ENCODE measurements at places on chromosomes 3 and 15. TPM values are rescaled to one million over a fixed set of nuclear protein-coding genes. Genes with fewer than 3 reads are reported as not detected.

The RTP1 gene
- total RNA-seq, result not detected

The TUSC7 gene
- total RNA-seq, result not detected

The CFAP100 gene
- not detected for total RNA-seq

The P2RY14 gene
- not detected for total RNA-seq

The GOLGA8S gene
- 0.05 TPM for total RNA-seq

The SHF gene
- 2.0 TPM for total RNA-seq

GRCh38 chr15:92845126-92845508 is 55.0 kb upstream of the CHD2 start:
- no peaks in the 10 kb centered on the region for H3K27me3 ChIP-seq
- no peak overlapping the region for H3K27ac ChIP-seq
- H3K4me1 ChIP-seq, result peaks cover 7% of the 10 kb centered on the region
- H3K4me3 ChIP-seq, result no peak overlapping the region
- no peaks in the 10 kb centered on the region for H3K36me3 ChIP-seq
- no peak for DNase-seq

- DNase-seq, result no peak
- no peaks in the 10 kb centered on the region for H3K27me3 ChIP-seq
- peak overlapping the region; percentile 90 for H3K27ac ChIP-seq
- peaks cover 53% of the 10 kb centered on the region for H3K4me1 ChIP-seq
Measured at GRCh38 chr3:108130701-108131474, 40.1 kb upstream of the CD47 start.

GRCh38 chr15:96038650-96039049 is 291.9 kb upstream of the NR2F2 start:
- H3K27me3 ChIP-seq, result no peaks in the 10 kb centered on the region
- H3K4me1 ChIP-seq, result peaks cover 16% of the 10 kb centered on the region
- DNase-seq, result no peak

- no peaks in the 10 kb centered on the region for H3K27me3 ChIP-seq
- H3K4me3 ChIP-seq, result no peak overlapping the region
- no peaks in the 10 kb centered on the region for H3K4me1 ChIP-seq
- no peaks in the 10 kb centered on the region for H3K36me3 ChIP-seq
Measured at GRCh38 chr3:171206283-171206682, 179.8 kb upstream of the SLC2A2 start.

GRCh38 chr15:77027697-77028450 is 32.9 kb downstream of the PSTPIP1 start:
- no peak for DNase-seq
- H3K4me3 ChIP-seq, result no peak overlapping the region
- no peak overlapping the region for H3K27ac ChIP-seq
- peaks cover 9% of the 10 kb centered on the region for H3K4me1 ChIP-seq
- no peaks in the 10 kb centered on the region for H3K36me3 ChIP-seq
- no peaks in the 10 kb centered on the region for H3K27me3 ChIP-seq

GRCh38 chr3:10137178-10137577 is 4.4 kb upstream of the VHL start:
- no peaks in the 10 kb centered on the region for H3K27me3 ChIP-seq
- peaks cover 4% of the 10 kb centered on the region for H3K36me3 ChIP-seq
- no peak overlapping the region for H3K4me3 ChIP-seq
- DNase-seq, result no peak
- no peaks in the 10 kb centered on the region for H3K4me1 ChIP-seq
- no peak overlapping the region for H3K27ac ChIP-seq

GRCh38 chr3:115853104-115853503 is 229.8 kb downstream of the GAP43 start:
- no peaks in the 10 kb centered on the region for H3K4me1 ChIP-seq
- H3K4me3 ChIP-seq, result no peak overlapping the region
- no peaks in the 10 kb centered on the region for H3K36me3 ChIP-seq
- H3K27ac ChIP-seq, result no peak overlapping the region

DNA sequence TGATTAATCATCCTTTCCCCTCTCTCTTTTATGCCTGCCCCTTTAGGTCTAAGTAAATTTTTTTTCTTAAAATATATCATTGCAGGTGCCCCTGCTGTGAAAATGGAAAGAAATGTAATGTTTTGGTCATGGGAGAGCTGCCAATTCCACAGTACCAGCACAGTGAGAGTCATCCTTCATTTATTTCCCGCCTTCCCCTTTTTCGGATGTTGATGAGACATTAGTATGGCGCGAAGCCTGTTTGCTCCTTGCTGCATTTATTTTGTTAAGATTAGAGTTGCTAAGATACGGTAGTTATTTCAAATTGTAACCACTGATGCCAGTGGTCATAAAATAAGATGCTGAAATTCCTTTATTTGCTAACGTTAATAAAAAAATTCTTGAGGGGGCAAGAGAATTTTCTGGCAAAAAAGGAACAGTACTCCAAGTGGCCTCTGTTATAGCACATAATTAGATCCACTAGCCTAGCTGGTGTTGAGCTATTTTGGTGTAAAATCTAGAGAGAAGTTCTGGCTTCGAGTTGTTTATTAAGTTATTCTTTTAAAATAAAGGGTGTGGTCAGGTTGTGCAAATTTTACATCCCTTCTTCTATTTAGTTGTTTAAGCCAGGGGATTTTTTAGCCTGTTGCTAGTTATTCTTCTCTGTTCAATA is 62.8 kb downstream of the MDFIC2 start:
- H3K4me3 ChIP-seq, result no peak overlapping the region
- peak overlapping the region; percentile 45 for H3K27ac ChIP-seq
- H3K36me3 ChIP-seq, result no peaks in the 10 kb centered on the region
- peak; percentile 64 for DNase-seq
- H3K4me1 ChIP-seq, result peaks cover 14% of the 10 kb centered on the region

DNA sequence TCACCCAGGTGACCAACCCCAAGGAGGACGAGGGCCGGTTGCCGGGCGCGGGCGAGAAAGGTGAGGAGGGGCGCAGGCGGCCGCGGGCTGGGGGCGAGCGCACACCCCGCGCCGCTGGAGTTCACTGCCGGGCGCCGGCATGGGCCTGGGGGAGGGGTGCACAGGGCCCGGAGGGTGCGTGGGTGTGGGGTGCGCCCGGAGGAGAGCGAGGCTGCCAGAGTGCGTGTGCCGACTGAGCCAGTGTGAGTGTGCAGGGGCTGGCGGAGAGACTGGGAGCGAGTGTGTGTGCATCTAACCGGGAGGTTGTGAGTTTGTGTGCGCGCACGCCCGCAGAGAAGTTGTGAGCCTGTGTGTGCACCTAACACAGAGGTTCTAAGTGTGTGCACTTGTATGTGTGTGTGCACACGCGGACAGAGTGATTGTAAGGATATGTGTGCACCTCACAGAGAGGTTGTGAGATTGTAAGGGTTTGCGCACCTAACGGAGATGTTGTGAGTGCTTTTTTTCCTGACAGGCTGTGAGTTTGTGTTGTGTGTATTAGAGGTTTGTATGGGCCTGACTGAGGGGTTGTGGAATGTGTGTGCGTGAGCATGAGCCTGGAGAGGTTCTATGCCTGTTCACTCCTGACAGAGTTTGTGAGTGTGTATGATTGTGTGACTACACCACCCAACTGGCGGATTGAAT is 681 bp downstream of the CTDSPL start:
- H3K27ac ChIP-seq, result no peak overlapping the region
- peak overlapping the region; percentile 77 for H3K4me3 ChIP-seq
- H3K27me3 ChIP-seq, result no peaks in the 10 kb centered on the region
- peaks cover 6% of the 10 kb centered on the region for H3K36me3 ChIP-seq
- DNase-seq, result peak; percentile 25

GRCh38 chr3:123290962-123291361 is 89.2 kb downstream of the SEC22A start:
- no peak overlapping the region for H3K27ac ChIP-seq
- DNase-seq, result no peak
- no peak overlapping the region for H3K4me3 ChIP-seq

- H3K27me3 ChIP-seq, result no peaks in the 10 kb centered on the region
- DNase-seq, result no peak
- no peak overlapping the region for H3K4me3 ChIP-seq
- peaks cover 8% of the 10 kb centered on the region for H3K4me1 ChIP-seq
Measured at GRCh38 chr3:12750658-12751071, 8.4 kb downstream of the TMEM40 start.

DNA sequence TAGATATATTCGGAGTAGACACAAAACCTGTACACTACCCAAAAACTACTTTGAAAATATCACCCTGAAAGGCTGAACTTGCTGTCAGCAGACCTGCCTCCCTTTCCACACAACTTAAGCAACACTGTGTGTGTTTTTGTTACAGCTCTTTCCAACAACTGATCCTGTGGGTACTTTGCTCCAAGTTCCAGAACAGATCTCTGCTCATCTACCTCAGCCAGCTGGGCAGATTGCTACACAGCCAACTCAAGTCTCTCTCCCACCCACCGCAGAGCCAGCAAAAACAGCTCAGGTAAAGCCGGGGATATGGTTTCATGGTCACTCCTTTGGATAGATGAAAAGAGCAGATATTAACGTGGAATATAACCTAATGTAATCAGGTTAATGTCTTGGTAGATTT is 19.7 kb upstream of the SLC22A13 start:
- no peak overlapping the region for H3K27ac ChIP-seq
- no peak overlapping the region for H3K4me3 ChIP-seq
- H3K27me3 ChIP-seq, result no peaks in the 10 kb centered on the region
- no peak for DNase-seq
- peaks cover 7% of the 10 kb centered on the region for H3K4me1 ChIP-seq

- no peaks in the 10 kb centered on the region for H3K4me1 ChIP-seq
- no peak overlapping the region for H3K27ac ChIP-seq
- peaks cover 81% of the 10 kb centered on the region for H3K36me3 ChIP-seq
- no peaks in the 10 kb centered on the region for H3K27me3 ChIP-seq
Measured at GRCh38 chr15:68783226-68784058, 37.3 kb downstream of the ANP32A start.

DNA sequence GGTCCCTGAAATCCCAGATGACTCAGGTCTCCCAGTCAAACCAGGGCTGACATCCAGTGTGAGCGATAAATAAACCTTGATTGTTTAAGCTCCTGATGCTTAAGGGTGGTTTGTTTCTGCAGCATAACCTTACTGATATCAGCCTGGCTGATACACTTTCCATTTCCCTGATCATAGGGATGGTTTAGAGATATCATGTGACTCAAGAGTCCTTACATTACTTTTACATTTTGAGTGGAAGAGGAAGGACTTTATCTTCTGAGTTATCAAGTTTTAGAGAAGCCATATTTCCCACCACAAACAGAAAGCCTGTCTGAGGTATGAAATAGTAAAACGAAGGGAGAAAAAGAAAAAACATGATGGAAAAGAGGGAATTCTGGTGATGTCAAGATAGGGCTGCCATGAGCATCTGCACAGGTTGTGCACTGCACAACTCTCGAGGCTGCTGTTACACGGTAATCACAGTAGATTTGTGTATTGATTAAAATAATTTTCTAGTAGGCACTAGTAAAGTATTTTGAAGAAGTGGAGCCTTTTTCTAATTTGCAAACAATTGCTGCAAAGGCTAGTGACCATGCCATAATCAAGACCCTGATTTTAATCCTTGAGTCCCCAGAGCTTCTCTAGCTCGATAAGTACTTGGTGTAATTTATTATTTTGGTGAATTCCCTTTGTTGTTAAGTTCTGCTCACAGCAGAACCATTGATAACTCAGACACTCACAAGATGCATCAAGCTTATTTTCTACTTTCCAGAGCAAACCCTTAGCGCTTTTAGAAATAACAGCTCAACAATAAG is 34.1 kb upstream of the FBLN2 start:
- H3K4me3 ChIP-seq, result no peak overlapping the region
- no peaks in the 10 kb centered on the region for H3K27me3 ChIP-seq

- no peak overlapping the region for H3K4me3 ChIP-seq
- H3K36me3 ChIP-seq, result no peaks in the 10 kb centered on the region
- H3K27me3 ChIP-seq, result no peaks in the 10 kb centered on the region
- peaks cover 16% of the 10 kb centered on the region for H3K4me1 ChIP-seq
- no peak for DNase-seq
Measured at GRCh38 chr3:12946649-12947316, 105.4 kb upstream of the RPL32 start.

All from SJSA1 (cell line).